ENCODE measurements at places on chromosomes 11 and 22.

DNA sequence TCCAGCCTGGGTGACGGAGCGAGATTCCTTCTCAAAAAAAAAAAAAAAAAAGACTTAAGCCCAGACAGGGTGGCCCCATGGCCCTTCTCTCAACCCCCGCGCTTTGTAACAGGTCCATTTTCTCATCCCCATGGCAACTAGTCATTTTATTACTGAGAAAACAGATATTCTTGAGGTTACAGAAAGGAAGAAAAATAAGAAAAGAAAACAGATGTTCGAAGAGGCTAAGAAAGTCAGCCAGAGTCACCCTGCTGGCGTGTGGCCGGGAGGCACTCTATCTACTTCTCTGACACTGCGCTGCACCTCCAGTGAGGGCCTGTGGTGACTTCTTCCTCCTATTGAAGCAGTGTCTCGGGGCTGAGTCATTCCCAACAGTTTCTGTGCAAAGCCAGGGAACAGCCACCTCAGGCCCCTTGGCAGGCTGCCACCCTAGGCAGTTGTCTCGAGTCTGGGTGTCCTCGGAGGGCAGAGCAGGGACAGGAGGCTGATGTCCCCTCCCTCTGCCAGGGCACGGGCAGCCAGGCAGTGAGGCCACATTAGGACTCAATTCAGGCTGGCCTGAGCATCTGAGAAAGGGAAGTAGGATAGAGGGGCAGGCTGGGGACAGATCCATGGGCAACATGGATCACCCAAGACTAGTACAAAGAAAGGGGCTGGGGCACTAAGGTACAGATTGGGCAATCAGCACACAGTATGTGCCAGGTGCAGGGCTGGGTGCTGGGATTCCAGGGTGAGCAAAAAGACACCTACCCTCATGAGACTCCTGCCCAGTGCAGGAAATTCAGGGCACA lies 16.4 kb upstream of the SYVN1 start:
- DNase-seq = peak; percentile 19

- DNase-seq = no peak
These were observed 6.5 kb downstream of the MYBPC3 start for GRCh38 chr11:47345890-47346563.

DNA sequence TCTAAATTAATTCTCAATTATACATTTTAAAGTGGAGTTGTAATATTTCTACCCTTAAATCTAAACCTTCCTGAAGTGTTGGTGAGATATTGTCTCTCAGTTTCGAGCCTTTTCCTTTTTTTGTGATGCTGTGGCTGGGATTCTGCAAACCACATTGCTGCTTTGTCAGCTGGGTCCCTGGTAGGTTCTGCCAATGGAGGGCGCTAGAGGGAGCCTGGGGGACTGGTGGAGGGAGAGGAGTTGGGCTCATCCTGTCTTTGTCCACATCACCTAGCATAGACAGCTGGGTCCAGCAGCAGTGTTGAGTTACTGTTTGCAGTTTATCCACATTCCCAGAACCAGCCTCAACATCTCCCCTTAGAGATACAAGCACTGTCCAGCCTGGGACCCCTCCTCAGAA lies 41.0 kb downstream of the TRAF6 start:
- no peak for DNase-seq

DNA sequence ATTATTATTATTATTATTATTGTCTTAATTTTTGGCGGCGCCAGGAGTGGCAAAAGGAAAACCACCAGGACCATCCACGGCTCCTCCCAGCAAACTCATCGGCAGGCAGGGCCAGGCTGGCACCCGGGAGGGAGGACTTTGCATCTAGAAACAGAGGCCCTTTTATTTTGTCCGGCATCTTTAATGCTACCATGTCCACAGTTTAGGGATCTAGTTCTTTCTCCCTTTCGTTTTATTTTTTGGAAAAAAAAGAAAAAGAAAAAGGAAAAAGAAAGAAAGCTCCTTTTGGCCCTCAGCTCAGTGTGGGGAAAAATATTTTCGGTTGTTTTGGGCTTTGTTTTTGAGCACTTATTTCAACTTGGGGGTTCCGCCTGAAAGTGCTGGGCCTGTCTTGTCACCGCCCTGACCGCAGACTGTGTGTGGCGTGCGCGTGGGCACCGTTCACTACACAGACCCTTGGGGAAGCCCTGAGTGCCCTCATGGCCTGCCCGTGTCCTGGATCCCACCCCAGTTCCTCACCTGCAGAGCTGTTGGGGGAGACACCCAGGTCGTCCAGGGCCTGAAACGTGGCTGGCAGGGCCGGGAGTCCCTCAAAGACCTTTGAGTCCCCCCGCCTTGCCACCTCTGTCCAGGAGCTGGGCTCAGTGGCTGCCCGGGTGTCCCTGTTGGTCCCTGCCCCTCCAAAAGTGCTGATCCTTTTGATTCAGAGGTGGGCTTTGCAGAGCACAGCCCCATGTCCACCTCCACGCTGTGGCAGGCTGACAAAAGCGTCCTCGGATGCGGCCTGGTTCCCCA lies 69.1 kb upstream of the PPARA start:
- no peak for DNase-seq

Data from NCI-H774 (cell line).